ENCODE measurements at places on chromosomes 1 and 21.

DNA sequence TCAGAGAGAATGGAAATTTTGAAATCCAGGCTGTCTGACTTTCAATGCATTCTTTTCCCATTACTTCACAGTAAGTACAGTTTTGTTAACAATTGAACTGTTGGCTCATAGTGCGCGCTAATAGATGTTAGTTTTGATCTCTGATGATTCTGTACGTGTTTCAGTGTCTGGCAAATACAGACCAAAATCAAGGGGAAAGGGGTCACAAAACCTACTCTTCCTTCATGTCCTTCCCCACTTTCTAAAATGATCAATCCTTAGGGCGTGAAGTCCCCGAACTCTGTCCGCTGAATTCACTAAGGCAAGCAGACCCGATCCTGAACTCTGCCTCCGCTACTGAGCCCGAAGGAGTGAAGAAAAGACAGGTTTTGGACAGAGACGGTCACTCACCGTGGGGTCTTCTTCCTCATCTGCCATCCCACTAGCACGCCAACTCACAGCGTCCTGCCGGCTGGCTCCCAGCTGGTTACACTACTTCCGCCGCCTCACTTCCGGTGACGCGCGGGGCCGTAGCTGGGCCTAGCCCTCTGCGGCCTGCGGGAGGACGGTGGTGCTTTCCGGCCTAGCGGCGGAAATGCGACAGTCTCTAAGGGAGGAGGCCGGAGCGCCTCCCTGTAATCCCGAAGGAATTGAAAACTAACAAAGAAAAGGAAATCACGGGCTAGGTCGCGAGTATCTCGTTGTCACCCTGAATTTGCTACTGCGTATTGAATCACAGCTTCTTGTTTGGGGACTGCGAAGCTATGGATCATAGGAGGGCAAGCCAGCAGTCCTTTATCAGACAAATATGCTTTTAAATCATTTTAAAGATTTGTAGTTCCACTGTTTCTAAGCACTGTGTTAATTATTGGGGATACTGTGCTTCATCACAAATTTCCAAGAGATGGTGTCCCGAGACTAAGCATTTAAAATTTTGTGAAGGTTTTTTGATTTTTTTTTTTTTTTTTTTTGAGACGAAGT lies at the start of gene TAF13:
TAF13 (minus strand) TSS at position 473 of the 960 bp plus-strand sequence; CDS start at position 417, 56 bp downstream.
- peaks cover 12% of the 10 kb centered on the region for H3K4me1 ChIP-seq
- DNase-seq = peak; percentile 95
- peak within 1 kb of the TSS; percentile 63 for H3K4me3 ChIP-seq
- H3K27ac ChIP-seq = peak within 1 kb of the TSS; percentile 95
- no peaks in the 10 kb centered on the region for H3K36me3 ChIP-seq

DNA sequence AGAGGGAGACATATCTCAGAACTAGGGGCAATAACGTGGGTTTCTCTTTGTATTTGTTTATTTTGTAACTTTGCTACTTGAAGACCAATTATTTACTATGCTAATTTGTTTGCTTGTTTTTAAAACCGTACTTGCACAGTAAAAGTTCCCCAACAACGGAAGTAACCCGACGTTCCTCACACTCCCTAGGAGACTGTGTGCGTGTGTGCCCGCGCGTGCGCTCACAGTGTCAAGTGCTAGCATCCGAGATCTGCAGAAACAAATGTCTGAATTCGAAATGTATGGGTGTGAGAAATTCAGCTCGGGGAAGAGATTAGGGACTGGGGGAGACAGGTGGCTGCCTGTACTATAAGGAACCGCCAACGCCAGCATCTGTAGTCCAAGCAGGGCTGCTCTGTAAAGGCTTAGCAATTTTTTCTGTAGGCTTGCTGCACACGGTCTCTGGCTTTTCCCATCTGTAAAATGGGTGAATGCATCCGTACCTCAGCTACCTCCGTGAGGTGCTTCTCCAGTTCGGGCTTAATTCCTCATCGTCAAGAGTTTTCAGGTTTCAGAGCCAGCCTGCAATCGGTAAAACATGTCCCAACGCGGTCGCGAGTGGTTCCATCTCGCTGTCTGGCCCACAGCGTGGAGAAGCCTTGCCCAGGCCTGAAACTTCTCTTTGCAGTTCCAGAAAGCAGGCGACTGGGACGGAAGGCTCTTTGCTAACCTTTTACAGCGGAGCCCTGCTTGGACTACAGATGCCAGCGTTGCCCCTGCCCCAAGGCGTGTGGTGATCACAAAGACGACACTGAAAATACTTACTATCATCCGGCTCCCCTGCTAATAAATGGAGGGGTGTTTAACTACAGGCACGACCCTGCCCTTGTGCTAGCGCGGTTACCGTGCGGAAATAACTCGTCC lies 1.3 kb upstream of the OLIG2 start:
- H3K4me3 ChIP-seq = no peak overlapping the region
- H3K27ac ChIP-seq = no peak overlapping the region
- no peak for DNase-seq

GRCh38 chr1:208074353-208074752 lies 163.4 kb upstream of the CD34 start:
- no peaks in the 10 kb centered on the region for H3K36me3 ChIP-seq
- no peak for DNase-seq
- H3K27ac ChIP-seq = no peak overlapping the region

DNA sequence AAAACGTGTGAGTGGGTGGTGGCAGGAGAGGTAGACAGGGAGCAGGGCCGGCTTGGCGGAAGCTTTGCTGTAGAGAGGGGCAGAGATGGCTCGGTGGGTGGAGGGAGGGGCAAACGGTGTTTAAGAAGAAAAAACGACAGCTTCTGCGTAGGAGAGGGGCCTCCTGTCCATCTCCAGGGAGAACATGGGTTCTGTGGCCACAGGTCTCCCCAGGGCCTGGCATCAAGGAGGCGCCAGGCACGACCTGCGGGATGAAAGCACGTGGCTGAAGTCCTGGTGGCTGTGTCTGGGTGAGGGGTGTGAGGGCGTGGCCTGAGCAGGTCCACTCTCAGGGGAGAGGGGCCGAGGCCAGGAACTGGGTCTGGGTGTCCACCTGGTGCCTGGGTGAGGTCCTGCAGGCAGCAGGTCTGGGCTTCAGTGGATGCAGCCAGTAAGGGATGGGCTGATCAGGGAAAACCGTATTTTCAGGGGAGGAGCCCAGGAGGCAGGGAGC lies 940 bp upstream of the PRKCZ start:
- H3K36me3 ChIP-seq = no peaks in the 10 kb centered on the region
- H3K27me3 ChIP-seq = no peaks in the 10 kb centered on the region
- peak overlapping the region; percentile 72 for H3K27ac ChIP-seq
- peaks cover 25% of the 10 kb centered on the region for H3K4me1 ChIP-seq
- peak; percentile 61 for DNase-seq

DNA sequence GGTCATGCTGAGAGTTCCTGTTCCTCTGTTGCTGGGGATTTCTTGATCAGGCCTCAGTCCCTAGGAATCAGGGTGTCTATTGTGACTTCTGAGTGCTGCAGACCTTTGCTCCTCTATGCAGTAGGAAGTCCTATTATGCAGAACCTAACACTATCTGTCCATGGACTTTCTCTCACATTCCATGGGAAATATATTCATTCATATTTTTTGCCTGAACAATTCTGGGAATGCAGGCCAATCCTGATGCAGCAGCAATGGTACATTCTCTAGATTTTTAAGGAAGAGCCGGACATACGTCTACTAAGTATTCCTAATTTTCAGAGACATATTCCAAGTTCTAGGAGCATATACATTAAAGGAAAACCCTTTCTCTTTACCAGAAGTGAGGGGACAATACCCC lies 61.1 kb upstream of the C1orf87 start:
- H3K4me1 ChIP-seq = no peaks in the 10 kb centered on the region
- DNase-seq = no peak
- no peak overlapping the region for H3K4me3 ChIP-seq
- no peak overlapping the region for H3K27ac ChIP-seq
- H3K36me3 ChIP-seq = no peaks in the 10 kb centered on the region

DNA sequence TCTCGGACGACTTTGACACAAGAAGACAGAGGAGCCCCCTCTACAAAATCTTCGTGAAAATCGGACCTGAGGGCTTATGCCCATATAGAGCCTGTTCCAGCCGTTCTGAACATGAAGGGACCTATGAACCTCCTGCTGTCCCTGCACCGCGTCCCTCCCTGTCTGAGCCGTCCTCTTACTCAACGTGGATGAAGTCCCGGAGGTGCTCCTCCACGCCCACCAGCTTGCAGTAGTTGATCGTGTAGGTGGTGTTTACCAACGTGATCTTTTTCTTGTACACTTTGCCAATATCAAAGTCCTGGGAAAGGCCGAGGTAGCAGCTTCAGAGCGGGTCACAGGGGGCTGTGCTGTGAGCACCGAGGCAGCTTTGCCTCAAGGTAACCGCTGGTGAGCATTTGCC lies 40.0 kb downstream of the CFAP74 start:
- no peak for DNase-seq
- no peaks in the 10 kb centered on the region for H3K27me3 ChIP-seq
- H3K4me3 ChIP-seq = no peak overlapping the region
- H3K4me1 ChIP-seq = no peaks in the 10 kb centered on the region
- H3K27ac ChIP-seq = no peak overlapping the region

- no peak overlapping the region for H3K27ac ChIP-seq
- peaks cover 3% of the 10 kb centered on the region for H3K27me3 ChIP-seq
- H3K4me3 ChIP-seq = no peak overlapping the region
- no peaks in the 10 kb centered on the region for H3K36me3 ChIP-seq
- H3K4me1 ChIP-seq = no peaks in the 10 kb centered on the region
- DNase-seq = no peak
Observed at GRCh38 chr21:45313015-45313414, 25.3 kb upstream of the POFUT2 start.

- H3K4me1 ChIP-seq = no peaks in the 10 kb centered on the region
- no peaks in the 10 kb centered on the region for H3K36me3 ChIP-seq
- no peaks in the 10 kb centered on the region for H3K27me3 ChIP-seq
- H3K4me3 ChIP-seq = no peak overlapping the region
- H3K27ac ChIP-seq = no peak overlapping the region
Observed at GRCh38 chr1:66623812-66624211, 89.9 kb downstream of the SGIP1 start.

DNA sequence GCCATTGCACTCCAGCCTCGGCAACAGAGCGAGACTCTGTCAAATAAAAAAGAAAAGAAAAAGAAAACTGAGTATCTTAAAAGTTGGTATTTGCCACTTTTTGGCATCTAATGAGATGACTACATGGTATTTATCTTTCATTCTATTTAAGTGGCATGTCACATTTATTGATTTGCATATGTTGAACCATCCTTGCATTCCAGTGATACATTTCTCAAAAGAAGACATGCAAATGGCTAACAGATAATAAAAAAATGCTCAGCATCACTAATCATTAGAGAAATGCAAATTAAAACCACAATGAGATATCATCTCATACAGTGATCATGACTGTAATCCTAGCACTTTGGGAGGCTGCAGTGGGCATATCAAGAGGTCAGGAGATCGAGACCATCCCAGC lies 28.1 kb downstream of the SFPQ start:
- no peaks in the 10 kb centered on the region for H3K36me3 ChIP-seq
- no peak overlapping the region for H3K4me3 ChIP-seq
- no peak overlapping the region for H3K27ac ChIP-seq
- H3K4me1 ChIP-seq = no peaks in the 10 kb centered on the region

DNA sequence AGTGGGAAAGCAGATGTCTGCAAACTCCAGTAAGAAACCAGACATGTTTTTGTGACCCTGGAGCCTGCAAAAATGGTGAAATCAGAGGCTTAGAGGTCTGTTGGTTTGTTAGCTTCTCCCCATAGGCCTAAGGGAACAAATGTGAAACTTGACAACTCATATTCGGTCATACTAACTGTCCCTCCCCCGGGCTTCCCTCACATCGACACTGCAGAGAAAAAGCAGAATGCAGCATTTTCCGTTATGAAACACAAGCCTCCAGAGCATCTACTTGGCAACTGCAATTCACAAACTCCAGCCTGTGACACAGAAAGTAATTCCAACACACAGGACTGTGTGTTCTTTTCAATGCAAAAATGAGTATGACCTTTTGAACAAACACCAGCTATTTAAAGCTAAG lies 3.7 kb downstream of the KCNA2 start:
- H3K27ac ChIP-seq = no peak overlapping the region
- no peak for DNase-seq
- H3K4me1 ChIP-seq = peaks cover 14% of the 10 kb centered on the region
- H3K4me3 ChIP-seq = no peak overlapping the region
- no peaks in the 10 kb centered on the region for H3K27me3 ChIP-seq
- no peaks in the 10 kb centered on the region for H3K36me3 ChIP-seq

- DNase-seq = no peak
- H3K4me3 ChIP-seq = no peak overlapping the region
- no peaks in the 10 kb centered on the region for H3K4me1 ChIP-seq
- H3K27me3 ChIP-seq = no peaks in the 10 kb centered on the region
- peaks cover 48% of the 10 kb centered on the region for H3K36me3 ChIP-seq
Observed at GRCh38 chr21:29332461-29333362, 34.0 kb downstream of the BACH1 start.

GRCh38 chr21:40053007-40053406 lies 185.8 kb downstream of the PCP4 start:
- no peaks in the 10 kb centered on the region for H3K27me3 ChIP-seq
- H3K27ac ChIP-seq = no peak overlapping the region
- H3K4me3 ChIP-seq = no peak overlapping the region
- no peak for DNase-seq
- H3K36me3 ChIP-seq = no peaks in the 10 kb centered on the region

DNA sequence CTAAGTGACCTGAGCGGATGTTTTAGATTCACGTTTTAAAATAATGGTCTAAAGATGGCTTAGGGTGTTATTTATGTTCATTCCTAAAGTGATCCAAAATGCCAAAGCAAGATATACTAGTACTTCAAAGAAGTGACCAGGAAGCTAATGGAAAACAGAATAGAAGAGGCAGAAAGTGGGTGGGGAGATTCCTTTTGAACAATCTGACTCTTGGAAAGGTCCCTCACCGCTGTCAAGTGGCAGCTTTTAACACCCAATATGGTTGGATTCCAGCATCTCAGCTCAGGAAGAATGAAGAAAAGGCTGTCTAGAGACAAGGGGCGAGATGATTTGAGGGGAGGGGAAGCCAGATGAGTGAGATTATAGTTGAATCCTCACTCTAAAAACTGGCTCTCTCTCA lies 90.3 kb downstream of the SCMH1 start:
- H3K36me3 ChIP-seq = peaks cover 2% of the 10 kb centered on the region
- no peaks in the 10 kb centered on the region for H3K4me1 ChIP-seq
- H3K27ac ChIP-seq = no peak overlapping the region

DNA sequence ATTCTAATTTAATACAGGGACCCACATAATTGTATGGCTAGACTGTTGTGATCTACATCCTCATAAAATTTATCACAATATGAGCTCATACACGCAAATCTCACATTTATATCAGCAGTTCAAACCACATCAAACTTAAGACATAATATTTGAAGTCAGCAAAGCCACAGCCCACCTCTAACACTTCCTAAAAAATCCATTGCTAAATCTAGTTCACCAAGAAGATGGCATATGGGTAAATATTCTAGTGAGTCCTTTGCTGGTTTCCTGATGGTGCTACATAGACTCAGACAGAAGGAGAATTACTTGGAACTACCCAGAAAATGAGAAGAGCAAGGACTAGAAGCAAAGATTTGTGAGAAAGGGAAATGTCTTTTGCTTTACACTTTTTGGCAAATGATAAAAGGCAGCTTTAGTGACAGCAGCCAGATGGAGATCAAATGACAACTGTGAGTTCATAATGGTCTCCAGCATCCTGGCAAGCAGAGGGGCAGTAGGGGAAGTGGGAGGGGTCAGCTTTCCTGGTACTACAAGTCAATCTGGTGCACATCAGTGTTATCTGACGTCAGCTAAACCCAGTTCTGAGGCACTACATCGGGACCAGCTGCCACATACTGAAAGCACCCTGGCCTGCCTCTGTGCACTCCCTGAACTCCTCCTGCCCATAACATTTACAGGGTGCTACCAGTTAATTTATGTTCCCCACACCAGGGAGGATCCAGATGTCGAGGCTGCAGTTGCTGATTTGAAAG lies 10.6 kb upstream of the GADD45A start:
- H3K27ac ChIP-seq = no peak overlapping the region
- no peak overlapping the region for H3K4me3 ChIP-seq
- H3K4me1 ChIP-seq = no peaks in the 10 kb centered on the region
- H3K27me3 ChIP-seq = peaks cover 4% of the 10 kb centered on the region
